Left lobe of liver (tissue), 2 donors: ENCODE measurements at places on chromosomes 5 and 9.

DNA sequence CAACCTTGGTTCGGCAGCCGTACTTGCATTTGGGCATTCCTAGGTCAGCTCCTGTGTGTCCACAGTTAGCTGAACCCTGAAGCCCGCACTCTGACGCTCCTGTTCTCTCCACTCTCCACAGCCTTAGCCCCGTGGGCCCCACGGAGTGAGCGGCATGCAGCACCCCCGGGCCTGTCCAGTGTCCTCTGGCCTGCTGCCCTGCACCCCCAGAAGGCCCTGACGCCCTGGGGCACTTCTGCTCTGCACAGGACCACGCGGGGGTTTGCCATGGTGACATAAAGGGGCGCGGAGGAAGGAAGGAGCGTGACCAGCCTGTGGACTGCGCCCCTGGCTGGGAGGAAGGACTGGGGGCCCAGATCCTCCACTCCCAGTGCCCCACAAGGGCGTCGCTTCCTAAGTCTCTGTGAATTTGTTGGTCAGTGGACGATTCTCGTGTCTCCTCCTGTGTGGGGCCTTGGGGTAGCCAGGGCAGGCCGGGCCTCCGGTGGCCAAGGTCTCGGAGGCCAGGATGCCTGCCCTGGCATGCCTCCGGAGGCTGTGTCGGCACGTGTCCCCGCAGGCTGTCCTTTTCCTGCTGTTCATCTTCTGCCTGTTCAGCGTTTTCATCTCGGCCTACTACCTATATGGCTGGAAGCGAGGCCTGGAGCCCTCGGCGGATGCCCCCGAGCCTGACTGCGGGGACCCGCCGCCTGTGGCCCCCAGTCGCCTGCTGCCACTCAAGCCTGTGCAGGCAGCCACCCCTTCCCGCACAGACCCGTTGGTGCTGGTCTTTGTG, 13.0 kb downstream of the NDST1 start:
- peak; percentile 64 for DNase-seq

- no peak for DNase-seq
These were observed 172.3 kb downstream of the GNA14 start for GRCh38 chr9:77475641-77476473.

DNA sequence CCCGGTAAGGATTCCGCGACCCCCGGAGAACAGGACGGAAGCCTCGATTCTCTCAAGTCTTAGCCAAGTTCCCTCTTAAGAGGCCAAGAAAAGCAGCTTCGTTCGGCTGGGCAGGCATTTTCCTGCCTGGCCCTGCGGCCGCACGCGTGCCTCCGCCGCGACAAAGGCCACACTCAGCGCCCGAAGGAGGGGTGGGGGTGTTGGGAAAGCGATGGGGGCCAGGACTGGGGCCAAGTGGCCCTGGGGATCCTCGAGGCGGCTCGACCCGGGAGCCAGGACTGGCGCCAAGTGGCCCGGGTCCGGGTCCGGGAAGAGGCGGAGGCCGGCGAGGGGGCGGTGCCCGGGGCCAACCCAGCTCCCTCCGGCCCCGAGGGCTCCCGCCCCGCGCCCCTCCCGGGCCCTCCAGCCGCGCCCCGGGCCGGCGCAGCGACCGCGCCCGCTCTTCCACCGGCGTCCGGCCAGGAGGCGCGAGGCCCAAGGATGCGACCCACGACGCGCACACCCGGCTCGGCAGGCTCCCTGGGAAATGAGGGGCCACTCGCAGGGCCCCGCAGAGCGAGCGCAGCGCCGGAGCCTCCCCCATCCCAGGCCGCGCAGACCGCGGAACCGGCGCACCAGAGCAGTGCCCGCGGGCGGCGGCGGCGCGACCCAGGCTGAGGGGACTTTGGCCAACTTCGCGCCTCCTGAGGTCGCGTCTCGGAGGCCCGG, 756 bp downstream of the VAV2 start:
- peak; percentile 75 for DNase-seq

DNA sequence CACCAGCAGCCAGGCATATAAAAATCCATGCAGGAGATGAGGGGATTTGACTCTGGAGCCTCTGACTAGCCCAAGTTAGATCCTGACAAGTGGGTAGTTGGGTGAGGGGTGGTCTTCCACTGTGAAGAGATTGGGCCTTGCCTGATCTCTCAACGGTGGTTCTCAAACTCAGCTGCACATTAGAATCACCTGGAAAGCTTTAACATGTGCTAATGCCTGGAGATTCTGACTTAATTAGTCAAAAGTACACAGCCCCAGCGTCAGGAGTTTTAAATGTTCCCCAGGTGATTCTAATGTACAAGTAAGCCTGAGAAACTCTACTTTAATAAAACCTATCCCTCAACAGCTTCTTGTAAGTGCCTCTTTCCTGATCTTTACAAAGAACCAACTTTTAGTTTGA, 57.5 kb downstream of the GCNT4 start:
- DNase-seq, result no peak

DNA sequence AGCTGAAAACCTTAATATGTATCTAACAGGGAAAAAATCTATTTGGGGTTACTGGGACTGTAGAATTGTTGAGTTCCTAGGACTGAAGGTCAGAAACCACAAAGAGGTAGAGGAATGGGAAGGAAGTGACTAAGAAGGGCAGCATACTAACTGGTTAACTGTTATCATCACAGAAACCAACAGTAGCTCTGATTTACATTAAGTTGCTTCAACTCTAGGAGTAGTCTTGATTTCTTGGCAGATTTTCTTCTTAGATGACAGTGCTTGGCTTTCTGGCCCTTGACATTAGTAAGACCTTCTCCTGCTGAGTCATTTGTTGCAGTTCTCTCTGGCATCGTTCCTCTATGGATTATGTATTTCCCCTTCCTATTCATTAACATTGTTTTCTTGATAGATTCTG, 116.1 kb upstream of the RASA1 start:
- DNase-seq, result no peak
